ENCODE measurements at places on chromosomes 2 and 18. TPM values are rescaled to one million over a fixed set of nuclear protein-coding genes. Genes with fewer than 3 reads are reported as not detected.

TUBB8B gene
- total RNA-seq, result not detected

ASIC4 gene
- total RNA-seq, result 0.32 TPM

DNA sequence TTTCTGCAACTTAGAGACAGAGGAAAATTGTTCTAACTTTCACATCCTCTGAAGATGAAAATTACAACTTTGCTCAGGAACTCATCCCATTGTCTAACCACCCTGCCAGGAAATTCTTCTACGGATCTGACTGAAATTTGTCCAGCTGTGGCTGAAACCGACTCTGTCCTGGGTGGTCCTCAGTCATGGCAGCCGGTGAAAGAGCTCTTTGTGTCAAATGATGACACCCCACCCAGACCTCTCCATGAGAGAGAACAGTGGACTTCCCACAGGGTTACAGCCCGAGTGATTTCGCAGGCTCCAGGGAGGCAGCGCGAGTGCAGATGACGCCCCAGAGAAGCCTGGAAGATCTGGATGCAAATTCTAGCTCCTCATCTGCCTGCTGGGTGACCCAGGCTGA, 65.1 kb upstream of the TRIB2 start:
- no peak for DNase-seq

NFU1 gene
- 44.2 TPM for total RNA-seq

DNA sequence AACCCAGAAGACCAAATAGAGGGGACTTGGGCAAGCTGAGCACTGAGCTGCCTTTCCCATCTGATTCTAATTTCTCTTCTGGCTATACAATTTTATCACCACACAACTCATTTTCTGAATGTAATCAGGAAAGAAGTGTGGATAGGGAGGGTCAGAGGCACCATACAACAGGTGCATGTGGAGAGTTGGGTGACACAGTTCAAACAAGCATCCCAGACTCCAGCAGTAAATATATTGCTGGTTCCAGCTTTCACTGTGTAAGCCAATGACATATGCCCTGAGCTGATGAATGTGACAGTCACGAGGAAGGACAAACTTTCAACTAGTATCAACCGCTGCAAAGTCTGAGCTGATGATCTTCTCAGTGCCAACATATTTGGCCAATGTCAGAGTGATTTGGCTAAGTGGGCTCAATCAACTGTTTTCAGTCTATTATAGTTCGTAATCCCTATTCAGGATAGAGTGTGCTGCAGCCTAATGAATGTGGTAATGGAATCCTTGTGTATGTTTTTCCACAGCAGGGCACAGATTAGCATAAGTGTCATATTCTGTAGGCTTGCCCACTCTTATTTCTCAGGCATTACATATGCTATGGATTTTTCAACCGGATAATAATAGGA, 109.9 kb upstream of the MEIS1 start:
- DNase-seq, result no peak

DNA sequence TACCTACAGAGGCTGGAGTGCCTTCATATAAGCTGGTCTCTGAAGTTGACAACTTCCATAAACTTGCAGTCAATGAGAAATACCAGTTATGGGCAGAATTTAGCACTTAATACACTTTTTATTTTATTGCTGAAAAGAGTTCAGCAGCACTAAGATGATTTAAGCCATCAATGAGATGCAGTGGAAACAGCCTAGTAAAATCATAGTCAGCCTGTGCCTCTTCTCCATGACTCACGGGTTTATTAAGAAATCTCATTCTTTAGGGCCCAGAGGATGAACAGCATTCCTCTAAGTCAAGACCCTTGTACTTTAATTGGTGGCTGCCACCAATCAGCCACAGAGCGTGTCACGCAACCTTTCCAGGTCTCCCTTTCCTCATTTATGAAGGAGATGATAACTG, 1357.9 kb upstream of the CELF4 start:
- no peak for DNase-seq

DNA sequence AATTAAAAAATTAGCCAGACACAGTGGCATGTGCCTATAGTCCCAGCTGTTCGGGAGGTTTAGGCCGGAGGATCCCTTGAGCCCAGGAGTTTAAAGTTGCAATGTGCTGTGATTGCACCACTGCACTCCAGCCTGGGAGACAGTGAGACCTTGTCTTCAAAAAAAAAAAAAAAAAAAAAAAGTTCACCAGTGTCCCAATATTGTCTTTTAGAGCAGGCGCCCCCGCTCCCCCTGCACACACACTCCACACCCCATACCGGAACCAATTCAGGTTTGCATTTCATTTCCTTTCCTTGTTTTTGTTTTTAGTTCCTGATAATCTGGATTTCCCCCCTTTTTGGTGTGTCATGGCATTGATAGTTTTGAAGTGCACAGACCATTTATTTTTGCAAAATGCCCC, 10.4 kb downstream of the TMEM87B start:
- DNase-seq, result no peak

GRCh38 chr2:239852272-239852671, 172.9 kb downstream of the NDUFA10 start:
- no peak for DNase-seq

GRCh38 chr2:121095257-121096080, 189.5 kb downstream of the TFCP2L1 start:
- no peak for DNase-seq

GRCh38 chr2:174951745-174952144, 53.4 kb downstream of the CHN1 start:
- no peak for DNase-seq

- DNase-seq, result no peak
Observed at GRCh38 chr18:25298853-25299274, 53.1 kb downstream of the ZNF521 start.

DNA sequence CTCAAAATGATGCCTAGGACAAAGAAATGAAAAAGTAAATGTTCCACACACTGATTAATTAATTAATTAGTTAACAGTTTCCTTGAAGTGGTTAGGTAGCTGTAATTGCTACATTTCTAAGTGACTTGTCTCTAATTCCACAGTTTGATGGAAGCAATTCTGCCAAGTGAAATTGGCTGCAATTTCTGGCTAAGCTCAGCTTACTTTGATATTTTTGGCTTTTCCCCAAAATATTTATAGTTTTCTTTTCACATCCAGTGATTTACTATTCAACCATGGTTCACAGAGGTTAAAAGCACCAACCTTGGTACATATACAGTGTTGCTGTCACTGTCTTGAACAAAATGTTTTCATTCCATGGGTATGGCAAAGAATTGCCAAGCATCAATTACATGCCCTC, 459.5 kb upstream of the CDH20 start:
- DNase-seq, result no peak

Data from urinary bladder (tissue), 4 donors.